ENCODE measurements at places on chromosomes 16 and 17.

DNA sequence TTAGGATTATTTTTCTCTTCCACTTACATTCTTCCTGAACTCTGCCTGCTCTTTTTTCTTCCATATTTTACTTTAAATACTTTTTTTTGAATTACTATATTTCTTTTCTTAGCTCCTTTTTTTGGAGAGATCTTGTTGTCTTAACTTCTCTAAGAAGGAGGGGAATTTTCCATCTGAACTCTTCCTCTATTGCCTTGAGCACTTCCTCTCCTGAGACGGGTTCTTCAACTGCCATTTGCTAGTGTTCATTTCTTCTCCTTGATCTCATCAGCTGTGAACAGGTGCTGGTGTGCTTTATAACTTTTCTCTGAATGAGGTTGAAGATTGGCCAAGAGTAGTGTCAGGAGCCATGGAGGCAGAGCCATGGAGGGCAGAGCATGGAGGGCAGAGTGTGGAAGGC is 15.1 kb upstream of the CD300LD start:
- DNase-seq: no peak

- DNase-seq: no peak
Observed at GRCh38 chr17:27268394-27269085, 25.4 kb upstream of the WSB1 start.

DNA sequence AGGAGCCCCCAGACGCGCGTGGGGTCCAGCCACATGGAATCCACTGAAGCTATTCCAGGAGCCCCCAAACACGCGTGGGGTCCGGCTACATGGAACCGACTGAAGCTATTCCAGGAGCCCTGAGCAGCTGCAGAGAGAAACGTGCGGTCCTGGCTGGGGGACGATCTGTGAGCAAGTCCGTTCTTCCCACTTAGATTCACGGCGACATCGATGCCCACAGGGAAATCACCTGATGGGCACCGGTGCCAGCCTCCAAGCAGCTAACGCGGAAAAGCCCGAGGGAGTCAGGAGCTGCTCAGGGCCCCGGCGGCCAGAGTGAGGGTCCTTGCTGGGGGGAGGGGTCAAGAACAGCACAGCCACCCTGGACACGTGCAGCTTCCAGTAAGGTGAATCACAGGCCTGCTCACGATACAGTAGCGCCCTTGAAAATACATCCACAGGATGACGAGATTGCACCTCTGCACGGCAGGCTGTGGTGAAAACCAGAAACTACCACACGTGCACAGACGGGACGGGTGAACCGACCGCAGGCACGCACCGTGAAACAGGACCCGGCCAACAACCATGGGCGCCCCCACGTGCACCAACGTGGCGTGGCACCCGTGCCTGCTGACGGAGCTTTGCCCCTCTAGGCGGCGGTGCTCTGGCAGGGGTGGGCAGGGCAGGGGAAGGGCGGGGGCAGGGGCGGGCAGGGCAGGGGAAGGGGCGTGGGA is 77.7 kb upstream of the GNG13 start:
- DNase-seq: peak; percentile 1

GRCh38 chr17:41919840-41920579 is 1.3 kb upstream of the ACLY start:
- DNase-seq: no peak

DNA sequence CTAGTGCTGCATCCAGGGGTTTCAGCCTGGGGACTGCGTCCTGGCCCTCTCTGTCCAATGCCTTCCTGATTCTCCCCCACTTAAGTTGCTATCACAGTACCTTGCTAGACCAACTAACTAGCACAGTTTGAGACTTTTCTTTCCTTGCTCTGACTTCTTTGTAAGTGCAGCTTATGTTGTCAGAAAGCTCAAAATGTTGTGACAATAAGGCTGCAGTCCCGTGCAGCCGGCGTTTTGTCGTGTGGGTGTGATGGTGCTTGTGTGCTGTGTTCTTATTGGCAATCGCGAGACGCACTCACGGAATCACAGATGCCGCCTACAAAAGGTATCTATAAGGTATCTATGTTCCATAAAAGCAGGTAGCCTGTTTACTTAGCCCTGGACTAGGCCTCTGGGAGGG is 132.8 kb downstream of the PRKCA start:
- no peak for DNase-seq

GRCh38 chr16:75087375-75087979 is 29.1 kb downstream of the LDHD start:
- DNase-seq: no peak

- DNase-seq: peak; percentile 48
Observed at GRCh38 chr17:5820721-5821456, 236.6 kb upstream of the NLRP1 start.

DNA sequence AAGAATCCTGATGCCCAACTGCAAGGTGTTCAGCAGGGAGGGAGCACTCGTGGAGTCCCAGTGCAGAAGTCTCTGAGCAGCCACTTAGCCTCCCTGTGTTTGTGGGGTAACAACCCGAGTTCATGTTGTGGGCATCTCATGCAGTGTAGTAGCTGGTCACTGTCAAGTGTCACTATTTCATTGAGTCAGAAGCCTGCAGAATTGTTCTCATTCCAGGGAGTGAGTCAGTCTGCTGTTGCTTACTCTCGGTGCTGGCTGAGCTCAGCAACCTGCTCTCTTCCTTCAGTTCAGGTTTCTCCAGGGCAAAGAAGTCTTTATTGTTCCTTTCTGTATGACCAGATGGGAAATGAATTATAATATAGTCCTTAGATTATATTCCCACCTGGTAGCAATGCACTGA is 24.1 kb downstream of the HMOX2 start:
- DNase-seq: peak; percentile 89

- DNase-seq: no peak
Observed at GRCh38 chr16:81797443-81797842, 18.4 kb downstream of the PLCG2 start.

DNA sequence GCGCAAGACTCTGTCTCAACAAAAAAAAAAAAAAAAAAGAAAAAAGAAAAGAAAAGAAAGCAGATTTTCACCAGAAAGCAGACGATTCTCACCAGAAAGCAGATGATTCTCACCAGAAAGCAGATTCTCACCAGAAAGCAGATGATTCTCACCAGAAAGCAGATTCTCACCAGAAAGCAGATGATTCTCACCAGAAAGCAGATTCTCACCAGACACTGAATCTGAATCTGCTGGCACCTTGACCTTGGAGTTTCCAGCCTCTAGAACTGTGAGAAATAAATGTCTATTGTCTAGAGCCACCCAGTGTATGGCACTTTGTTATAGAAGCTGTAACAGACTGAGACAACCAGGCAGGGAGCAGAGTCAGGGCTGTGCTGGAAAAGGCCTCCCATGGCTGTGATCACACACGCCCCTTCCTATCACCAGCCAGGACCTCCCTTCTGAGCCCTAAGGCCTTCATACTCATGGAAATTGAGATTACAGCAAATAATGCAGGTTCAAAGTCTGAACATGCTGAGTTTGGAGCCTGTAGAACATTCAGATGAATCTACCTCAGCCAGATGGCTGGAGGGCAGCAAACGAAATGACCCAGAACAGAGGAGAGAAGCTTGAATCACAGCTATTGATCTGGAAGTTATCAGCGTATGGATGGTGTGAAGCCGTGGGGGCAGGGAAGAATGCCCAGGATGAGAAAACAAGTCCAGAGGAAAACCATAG is 309.3 kb downstream of the SLC39A11 start:
- no peak for DNase-seq

GRCh38 chr17:79223953-79224352 is 149.3 kb downstream of the ENGASE start:
- DNase-seq: no peak

- DNase-seq: peak; percentile 30
Observed at GRCh38 chr16:16861546-16861945, 482.6 kb downstream of the NPIPA7 start.

DNA sequence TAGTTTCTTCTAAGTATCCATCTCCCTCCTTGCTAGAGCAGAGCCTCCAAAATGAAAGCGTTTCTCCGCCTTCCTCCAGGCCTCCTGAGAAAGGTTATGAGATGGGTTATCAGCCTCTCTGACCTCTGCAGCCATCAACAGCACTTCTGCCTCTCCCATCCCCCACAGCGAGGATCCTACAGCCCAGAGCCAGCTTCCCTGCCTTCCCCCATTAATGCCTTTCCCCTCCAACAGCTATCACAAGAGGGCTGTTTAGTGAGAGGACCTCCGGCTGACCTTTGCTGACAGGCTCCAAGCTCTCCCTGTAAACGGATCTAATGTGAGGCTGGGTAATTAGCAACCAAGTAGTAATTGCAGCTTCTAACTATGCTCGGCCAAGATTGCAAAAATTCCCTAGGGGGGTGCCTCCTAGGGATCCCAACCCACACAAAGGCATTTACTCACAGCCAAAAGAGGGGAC is 55.8 kb downstream of the ZFHX3 start:
- no peak for DNase-seq

Data from ELR (cell line).